Activated CD4-positive, alpha-beta T cell treated with anti-CD3 and anti-CD28 coated beads for 48 hours (primary cell): ENCODE measurements at places on chromosomes 3 and 15.
A peak's percentile ranks its signal among the peaks of the same experiment; 100 is the strongest.

- no peak for DNase-seq
Measured at GRCh38 chr15:60682115-60682514, 203.2 kb upstream of the ICE2 start.

DNA sequence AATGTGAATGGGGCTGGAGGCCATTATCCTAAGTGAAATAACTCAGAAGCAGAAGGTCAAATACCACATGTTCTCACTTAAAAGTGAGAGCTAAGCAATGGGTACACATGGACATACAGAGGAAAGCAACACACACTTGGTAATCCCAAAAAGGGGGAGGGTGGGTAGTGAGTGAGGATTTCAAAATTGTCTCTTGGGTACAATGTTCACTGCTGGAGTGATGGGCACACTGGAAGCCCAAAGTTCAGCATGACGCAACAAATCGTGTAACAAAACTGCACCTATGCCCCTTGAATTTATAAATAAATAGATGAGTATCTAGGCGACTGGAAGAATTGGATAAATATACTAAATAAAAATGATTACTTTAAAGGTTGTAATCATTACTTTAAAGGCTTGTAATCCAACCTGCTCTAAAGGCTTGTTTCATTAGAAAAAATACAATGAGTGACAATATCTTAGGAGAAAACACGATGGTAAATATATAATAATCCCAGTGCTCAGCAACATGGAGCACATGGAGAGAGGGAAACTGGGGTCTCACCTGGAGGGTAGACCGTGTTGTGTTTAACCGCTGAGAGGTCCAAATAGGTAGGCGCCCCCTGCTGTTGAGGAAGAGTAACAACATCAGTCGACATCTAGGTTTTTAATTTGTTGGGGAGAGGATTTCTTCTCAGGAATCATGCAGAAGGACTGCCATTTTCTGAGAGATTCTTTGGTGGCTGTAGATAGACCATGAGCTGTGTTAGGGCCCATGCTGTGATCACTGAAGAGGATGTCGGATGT is 78.5 kb upstream of the ROBO1 start:
- no peak for DNase-seq

- DNase-seq: no peak
Measured at GRCh38 chr3:108554229-108554628, 35.0 kb downstream of the CIP2A start.

- DNase-seq: no peak
Measured at GRCh38 chr15:80953001-80953952, 36.3 kb downstream of the MESD start.

GRCh38 chr3:68017069-68017468 is 362.7 kb upstream of the SUCLG2 start:
- no peak for DNase-seq

DNA sequence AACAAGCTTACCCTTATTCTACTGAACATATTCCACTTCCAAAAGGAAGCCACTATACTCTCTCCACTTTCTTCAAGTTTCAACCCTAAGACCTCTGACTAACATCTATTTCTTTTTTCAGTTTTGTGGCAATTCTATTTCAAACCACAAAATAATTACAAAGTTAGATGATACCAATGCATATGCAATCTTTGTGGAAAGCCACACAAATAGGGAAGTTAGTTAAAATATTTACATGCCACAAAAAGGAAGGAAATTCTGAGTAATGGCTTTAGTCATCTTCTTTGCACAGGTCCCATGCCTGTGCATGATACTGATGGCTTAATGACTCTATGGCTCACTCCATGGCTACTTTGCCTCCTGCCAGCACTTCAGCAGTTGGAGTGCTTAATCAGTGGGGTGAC is 57.0 kb upstream of the MCTP2 start:
- peak; percentile 15 for DNase-seq

DNA sequence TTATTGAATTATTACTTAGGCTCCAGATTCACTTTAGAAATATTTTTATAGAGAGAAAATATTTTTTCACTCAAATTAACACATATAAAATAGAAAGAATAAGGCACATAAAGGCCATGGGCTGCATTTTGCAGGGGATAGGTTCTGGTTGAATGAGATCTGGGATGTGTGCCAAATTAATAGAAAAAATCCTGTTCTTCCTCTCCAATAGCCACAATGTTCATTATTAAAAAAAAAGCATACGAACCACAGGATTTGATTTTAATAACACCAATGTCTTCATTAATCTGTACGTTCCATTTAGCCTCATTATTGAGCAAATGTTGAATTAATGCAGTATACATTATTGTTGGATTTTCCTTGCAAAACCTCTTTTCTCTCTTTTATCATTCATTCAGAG is 622.8 kb upstream of the AGTR1 start:
- no peak for DNase-seq
